ENCODE measurements at places on chromosomes 16 and 17.

GRCh38 chr16:87058728-87059250 is 258.4 kb downstream of the C16orf95 start:
- no peak for DNase-seq

DNA sequence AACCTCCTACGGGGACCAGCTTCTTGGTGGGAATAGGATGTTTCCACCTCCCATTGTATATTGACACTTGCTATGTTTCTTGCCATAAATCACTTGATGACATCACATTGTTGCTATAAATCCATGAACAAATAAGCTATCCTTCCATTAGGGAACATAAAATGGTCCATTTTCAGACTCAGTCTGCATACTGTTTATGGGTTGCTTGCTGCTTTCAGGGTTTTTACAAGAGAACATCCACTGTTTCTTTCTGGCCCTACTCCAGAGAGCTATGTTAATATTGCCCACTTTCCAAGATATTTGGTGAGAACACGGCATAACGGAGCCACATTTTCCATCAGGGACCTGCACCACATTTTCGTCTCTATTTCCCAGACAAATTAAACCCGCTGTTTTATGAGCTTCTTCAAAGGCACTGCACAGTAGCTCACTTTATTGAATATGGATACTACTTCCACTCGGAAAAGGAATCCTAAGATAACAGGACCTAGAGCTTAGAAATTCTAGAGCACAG is 800.2 kb downstream of the KCNJ2 start:
- DNase-seq, result no peak

DNA sequence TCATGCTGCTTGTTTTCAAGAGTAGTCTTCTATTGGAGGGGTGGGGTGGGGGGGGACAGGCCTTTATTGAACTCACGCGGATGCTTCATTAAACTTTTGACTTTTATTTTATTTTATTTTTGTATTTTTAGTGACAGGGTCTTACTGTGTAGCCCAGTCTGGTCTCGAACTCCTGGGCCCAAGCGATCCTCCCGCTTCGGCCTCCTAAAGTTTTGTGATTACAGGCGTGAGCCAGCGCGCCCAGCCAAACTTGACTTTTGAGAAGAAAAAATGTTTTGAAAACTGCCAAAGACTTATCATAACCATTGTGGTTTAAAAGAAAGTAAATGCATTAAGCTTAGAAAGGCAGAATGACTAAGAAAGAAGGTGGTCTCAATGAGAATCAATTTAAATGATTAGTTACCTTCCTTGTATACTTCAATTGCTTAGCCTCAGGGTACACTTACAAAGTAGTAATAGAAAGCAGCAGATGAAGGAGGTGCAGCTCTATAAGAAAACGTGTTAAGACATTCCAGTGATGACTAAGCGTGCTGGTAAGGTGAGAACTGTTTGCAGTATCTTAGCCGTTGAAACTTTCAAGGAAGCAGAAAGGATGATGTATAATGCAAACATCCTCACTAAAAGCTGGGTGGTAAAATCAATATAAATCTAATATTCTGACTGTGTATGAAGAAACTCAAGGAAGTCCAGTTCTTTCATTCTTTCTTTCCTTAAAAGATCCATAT is 1.2 kb downstream of the AP2B1 start:
- no peak for DNase-seq

GRCh38 chr16:10312784-10313724 is 72.8 kb upstream of the ATF7IP2 start:
- no peak for DNase-seq

GRCh38 chr16:49658531-49658930 is 197.4 kb downstream of the ZNF423 start:
- no peak for DNase-seq

GRCh38 chr16:80079072-80079471 is 461.7 kb upstream of the DYNLRB2 start:
- no peak for DNase-seq

DNA sequence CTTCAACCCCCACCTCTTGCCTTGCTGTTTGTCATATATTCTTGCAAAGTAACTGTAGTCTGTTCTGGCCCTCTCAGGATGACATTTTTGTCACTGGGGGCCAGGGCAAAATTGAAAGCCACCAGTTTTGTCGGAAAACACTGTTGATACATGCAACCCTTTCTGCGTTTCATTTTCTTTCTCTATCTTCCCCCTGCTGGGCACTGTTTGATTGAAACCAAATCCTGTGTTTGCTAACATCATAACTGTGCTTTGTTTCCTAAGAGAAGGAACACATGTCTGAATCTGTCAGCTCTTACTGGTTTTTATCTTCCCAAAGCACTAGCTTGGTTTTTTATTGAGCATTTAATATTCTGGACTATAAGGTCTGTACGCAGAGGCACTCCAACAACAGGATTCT is 11.7 kb upstream of the CPPED1 start:
- peak; percentile 9 for DNase-seq

DNA sequence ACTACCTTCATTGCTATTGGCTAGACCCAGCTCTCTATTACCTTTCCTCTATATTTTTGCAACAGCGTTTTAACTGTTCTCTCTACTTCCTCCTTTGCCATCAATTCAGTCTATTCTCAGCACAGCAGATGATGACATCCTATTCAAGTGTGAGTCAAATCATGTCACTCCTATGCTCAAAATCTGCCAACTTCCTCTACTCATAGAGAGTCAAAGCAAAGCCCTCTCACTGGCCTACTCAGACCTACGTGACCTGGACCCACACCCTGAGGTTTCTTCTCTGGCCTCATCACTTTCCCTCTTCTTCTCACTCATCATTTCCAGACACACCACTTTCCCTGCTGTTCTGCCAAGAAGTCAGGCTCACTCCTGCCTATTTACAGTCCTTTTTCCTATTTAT is 289.0 kb upstream of the AXIN2 start:
- DNase-seq, result no peak

DNA sequence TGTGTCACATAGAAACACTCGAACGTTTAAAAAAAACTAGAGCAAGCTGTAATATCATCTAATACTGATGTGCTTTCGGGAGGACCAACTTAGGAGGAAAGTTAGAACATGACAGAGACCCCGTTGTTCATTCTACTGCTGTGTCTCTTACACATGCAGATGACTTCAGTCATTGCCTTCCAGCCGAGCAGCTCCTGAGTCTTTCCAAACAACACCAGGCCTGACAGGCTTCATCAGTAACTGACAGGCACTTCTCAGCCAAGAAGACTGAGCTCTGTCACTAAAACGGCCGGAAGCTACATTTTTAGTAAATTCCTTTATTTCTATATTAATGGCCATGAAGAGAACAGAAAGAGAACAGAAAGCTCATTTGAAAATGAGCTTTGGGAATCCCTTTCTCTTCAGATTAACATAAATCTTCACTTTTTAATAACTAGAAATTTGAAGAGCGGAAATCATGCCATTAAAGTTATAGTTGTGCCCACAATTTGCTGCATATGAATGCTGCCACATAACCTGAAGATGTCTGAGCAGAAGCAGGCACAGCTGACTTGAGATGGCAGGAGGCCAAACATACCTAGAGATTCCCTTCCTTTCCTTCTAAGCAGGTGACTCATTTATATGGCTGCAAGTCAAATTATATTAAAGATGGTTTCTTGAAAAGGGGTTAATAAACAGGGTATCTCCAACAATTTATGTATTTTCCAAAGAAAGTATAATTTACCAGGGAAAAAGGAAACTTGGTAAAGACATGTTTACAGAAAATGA is 148.9 kb downstream of the ITFG1 start:
- DNase-seq, result no peak

DNA sequence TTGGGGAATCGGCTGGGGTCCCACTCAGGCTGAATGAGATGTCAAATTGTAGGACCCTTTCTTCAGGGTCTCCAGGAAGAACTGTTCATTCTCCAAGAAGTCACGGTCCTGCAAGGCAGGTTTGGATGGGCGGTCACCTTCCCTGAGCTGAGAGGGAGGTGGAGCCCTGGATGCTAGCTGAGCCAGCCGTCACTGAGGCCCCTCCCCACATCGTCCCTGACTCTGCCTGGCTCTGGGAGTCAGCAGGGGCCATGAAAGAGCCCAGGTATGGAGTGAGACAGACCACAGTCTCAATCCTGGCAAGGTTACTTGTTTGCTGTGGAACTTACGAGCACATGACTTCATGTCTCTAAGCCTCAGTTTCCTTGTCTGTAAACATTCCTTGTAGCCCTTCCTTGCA is 6.0 kb upstream of the MRPL38 start:
- peak; percentile 11 for DNase-seq

DNA sequence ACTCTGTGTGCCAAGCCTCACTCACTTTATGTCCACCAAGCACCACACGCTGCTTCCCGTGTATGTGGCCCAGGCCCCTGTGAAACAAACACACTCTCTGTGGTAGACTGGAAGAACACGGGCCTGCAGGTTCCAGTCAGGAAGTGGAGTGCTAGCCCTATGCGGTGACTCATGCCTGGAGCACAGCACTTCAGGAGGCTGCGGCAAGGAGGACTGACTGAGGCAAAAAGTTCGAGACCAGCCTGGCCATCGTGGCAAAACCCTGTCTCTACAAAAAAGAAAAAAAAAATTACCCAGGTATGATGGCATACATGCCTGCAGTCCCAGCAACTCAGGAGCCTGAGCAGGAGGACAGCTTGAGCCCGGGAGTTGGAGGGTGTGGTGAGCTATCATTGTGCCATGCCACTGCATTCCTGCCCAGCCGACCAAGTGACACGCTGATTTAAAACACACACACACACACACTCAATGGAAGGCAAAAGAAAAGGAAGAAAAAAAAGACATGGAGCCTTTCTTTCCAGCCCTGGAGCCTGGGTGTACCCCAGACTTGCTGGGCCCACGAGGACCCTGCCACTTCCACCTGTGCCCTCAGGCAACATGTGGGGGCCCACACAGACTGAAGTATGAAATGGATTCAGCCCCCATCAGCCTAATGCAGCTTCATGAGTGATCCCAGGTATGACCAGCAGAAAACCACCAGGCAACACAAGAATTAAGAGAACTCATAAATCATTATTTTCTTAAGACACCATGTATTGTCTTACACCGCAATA is 126.6 kb downstream of the ANKRD11 start:
- DNase-seq, result no peak

DNA sequence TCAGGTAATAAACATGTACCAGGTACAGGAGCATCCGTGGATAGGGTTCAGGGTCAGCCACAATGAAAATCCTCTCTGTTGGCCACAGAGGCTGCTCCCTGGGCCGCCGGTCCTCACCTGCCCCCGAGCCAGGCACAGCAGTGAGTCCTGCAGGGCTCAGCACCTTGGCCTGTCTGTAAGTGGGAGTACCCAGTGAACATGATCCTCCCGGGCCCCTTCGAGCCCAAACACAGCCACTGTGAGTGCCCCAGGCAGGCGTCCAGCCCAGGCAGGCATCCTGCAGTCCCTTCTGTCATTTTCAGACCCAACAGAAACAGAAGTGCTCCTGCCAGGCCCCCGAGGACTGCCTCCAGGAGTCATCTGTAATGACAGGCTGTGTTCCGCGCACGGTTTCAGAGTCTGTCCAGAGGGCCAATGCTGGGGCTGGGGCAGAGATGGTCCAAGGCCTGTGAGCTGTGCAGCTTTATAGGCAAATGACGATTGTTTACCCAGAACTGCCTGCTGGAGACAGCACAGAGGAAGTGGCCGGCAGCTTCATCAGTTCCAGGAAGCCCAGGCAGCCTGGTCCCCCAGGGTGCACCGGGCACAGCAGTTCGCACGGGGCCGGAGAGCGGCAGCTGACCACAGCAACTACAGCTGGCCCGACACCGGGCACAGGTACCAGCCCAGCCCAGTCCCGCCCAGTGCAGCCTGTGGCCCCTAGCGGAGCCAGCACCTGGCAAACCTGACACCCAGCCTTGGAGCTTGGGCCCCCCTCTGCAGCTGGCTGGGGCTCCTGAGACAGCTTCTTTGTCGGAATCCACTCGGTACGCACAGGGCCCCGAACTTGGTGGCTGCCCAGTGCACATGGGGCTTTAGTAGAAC is 13.2 kb downstream of the SLC7A5 start:
- no peak for DNase-seq

DNA sequence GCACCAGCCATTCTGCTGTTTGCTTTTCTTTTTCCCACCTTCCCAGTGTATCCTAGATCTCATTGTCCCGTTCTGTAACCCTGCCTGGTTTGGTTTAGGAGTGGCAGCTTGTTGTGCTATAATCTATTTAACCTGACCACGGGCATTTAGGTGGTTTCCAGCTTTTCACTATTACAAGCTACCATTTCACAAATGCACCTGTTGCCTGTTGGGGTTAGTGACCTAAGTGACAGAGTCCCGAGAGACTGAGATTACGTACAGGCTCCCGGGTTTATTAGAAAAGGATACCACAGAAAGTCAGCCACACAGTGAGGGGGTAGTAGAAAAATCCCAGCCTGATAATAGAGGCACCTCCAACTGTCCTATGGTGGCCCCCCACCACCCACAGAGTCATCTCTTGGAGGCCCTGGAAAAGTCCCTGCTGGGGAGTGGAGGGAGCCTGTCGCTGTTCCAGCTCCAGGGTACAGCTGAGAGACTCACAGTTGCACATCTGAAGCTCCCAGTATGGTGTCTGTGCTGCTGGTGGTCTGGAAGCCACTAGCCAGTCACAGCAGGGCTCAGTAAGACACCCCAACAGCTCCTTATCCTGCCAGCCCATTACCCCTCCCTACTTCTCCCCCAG is 21.2 kb downstream of the CLEC16A start:
- DNase-seq, result no peak
